ENCODE measurements at places on chromosomes 1 and 21.

DNA sequence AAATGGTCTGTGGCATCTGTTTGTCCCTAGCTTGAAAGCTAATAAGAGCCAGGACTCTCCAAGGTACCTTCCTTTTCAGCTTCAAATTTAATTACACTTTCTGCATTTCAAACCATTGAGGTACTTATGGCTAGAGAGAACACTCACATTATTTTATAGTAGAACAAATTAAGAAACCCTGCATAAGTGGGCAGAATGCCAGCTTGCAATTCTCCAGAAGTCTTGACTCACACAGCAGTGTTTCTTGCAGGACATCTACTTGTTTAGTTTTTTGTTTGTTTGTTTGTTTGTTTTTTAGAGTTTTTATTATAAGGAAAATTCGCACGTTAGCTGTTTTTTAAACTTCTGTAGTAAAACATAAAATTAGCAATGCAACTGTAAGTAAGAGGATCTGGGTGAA is 397.2 kb downstream of the NEGR1 start:
- no peak for DNase-seq

GRCh38 chr1:216825557-216825956 is 102.3 kb upstream of the ESRRG start:
- DNase-seq, result no peak

DNA sequence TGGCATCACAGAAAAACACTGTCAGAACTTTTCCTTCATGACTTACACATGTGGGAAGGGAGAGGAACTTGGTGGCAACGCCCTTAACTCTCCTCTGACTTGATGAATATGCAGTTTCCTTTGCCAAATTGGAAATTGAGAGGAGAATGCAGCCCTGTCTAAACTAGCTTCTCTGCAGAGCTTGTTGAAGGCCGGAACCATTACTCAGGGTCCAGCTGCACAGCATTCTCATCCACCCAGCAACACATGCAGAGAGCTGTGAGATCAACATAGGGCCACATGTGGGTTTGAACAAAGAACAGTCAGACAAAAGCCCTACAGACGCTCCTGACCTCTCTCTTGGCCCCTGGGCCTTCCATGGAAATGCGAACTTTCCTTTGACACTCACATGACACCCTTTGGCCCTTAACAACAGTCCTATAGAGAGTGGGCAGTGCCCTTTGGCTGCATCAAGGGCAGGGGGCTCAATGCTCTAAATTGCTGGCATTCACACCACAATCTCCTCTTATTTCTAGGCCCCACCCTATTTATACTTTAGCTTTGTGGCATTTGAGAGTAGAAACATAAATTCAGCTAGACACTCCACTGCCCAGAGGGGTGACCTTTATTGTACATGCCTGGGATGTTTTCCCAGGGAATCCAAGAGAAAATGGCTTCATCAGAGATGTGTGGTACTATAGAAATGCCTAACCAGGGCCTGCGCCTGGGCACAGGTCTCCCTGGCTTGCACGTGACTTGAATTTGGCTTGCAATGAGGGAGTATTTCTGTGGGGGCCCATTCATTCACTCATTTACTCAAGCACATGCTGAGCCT is 64.4 kb downstream of the CDC7 start:
- DNase-seq, result no peak

DNA sequence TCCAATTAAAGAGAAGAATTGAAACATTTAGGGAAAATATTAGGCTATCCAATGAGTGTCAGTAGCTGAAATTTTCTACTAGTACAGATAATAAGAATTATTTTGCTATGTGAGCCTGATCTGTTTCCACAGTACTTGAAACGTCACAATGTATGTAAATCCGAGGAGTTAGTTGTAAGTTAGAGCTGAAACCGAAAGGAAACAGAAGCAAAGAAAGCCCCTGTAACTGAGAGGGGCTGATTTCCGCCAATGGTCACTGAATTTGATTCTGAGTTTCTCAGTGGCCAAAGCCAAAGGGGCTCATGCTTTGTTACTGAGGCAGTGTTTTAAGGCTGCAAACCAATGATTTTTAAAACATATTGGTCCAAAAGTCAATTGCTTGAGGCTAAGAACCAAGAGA is 168.3 kb upstream of the DUSP10 start:
- no peak for DNase-seq

- no peak for DNase-seq
Observed at GRCh38 chr1:77652268-77652667, 30.2 kb downstream of the ZZZ3 start.

DNA sequence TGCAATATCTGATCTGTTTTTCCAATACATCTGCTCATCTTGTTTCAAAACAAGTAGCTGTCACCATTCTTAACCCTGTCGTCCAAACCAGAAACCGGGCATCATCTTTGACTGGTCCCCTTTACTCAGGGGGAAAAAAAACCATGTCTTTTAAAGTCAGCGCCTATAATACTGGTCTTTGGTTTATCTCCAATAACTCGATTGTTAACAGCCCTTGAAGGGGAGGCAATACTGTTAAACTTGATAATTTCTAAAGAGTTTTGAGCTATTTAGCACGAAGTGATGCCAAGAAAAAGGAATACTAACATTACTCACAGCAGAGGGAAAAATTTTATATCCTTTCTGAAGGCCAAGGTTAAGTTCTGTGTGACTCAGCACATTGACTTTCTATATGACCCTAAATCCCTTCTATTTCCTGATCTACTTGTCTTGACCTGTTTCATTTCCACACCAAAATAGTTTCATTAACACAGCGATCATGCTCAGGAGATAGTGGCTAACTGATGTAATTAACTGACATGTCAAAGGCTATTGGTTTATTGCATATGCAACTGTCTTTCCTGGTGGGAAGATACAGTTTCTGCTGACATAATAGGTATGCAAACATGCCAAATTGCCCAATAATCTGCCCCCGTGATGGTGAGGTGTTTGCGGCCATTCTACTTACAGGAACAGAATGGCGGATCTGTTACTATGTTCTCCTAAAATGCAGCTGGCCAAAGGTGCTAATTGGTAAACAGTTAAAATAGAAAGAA is 59.1 kb downstream of the NFIA start:
- no peak for DNase-seq

DNA sequence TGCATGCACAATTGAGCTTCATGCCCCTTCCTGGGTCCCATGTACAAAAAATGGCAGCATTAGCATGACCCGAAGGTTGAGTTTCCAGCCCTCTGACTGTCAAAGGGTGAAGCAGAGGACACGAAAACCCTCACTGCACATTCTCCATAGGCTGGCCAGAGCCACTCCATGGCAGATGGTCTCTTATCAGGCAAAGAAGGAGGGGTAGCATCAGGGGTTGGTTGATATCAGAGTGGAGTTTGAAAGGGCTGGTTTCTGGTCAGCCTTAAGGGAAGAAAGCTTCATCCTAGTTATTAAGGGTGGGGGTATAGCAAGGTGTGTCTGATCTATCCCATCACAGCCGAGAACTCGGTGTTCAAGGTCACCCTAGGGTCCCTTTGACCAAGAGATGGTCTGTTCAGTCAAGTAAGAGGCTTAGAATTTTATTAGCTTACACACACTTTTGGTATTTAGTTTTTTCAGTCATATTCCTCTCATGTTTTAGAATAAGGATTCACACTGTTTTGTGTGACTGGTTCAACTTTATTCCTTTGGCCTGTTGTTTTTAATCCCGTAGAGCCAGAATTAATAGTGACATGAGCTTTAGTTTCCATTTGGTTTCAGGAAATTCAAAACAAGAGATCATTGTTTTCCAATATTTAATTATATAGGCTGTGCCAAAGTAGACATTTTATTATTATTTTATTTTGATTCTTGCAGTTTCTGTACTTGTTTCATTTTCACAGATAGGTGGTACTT is 199.9 kb upstream of the FMN2 start:
- no peak for DNase-seq

GRCh38 chr1:6104631-6105030 is 58.9 kb downstream of the KCNAB2 start:
- no peak for DNase-seq
